ENCODE measurements at places on chromosomes 5 and 9. TPM values are rescaled to one million over a fixed set of nuclear protein-coding genes. Genes with fewer than 3 reads are reported as not detected.

The PCDHGB1 gene
- total RNA-seq: 0.19 TPM

The MARCHF11 gene
- not detected for total RNA-seq

The TMCO6 gene
- total RNA-seq: 54.8 TPM

The IFT74 gene
- total RNA-seq: 10.2 TPM

The THOC3 gene
- 84.9 TPM for total RNA-seq

The FOXD4L4 gene
- 0.38 TPM for total RNA-seq

The ENTPD2 gene
- total RNA-seq: not detected

The NME5 gene
- not detected for total RNA-seq

The SLC6A19 gene
- total RNA-seq: not detected

The UNC13B gene
- total RNA-seq: 0.86 TPM

The IFNA13 gene
- total RNA-seq: not detected

The DOCK2 gene
- total RNA-seq: 293 TPM

The KLF9 gene
- total RNA-seq: 21.7 TPM

All from T-cell (primary cell).